ENCODE measurements at places on chromosomes 12 and 14. TPM values are rescaled to one million over a fixed set of nuclear protein-coding genes. Genes with fewer than 3 reads are reported as not detected.
A peak's percentile ranks its signal among the peaks of the same experiment; 100 is the strongest.

DNA sequence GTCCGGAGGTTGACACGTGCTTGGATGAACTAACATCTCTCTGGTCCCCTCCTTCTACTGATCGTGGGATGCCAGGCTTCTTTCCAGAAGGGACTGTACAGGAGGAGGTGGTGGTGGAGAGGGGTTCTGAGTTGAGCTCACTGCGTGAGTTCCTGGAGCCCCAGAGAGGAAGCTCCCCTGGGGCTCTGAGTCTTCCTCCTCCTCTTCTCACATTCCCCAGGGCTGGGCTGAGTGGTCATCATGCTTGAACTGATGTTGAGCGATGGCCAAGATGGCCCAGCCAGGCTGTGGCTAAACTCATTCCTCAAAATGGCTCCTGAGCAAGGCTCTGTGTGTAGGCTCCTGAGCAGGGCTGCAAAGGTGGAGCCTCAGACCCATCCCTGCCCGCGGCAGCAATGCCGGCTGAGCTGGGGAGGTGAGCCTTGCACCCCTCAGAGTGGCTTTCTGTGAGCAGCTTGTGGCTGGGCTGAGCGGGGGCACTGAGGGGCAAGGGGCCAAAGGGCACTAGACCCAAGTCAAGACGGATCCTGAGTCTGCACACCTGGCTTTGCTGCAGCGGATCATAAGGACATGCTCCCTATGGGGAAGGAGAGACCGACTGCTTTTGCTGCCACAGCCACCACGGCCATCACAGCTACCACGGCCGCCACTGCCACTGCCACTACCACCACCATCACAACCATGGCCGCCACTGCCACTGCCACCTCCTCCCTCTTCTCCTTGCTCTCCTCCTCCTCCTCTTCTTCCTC is 35.4 kb downstream of the MEG3 start:
- peak; percentile 22 for DNase-seq

NFE2 gene
- 1.1 TPM for total RNA-seq

DNAI7 gene
- total RNA-seq, result 5.2 TPM

GRCh38 chr12:104689635-104690034 is 232.9 kb downstream of the CHST11 start:
- DNase-seq, result no peak

DNA sequence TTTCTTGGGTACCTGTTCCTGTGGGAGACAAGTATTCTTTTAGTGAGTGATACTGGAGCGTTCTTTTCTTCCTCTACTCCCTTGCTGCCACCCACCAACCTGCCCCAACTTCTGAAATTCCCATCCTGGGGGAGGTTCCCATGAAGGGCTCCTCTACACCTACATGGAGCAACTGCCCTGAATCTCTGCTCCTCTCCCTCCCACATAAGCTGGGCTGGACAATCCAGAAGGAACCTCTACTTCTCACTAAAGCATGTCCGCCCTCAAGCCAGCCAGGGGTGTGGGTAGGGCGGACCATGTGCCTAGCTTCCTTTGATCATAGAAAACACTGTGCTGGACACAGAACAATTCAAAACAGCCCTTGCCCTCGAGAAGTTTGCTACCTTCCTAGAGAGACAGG is 25.9 kb upstream of the ESRRB start:
- DNase-seq, result no peak

GRCh38 chr12:79344855-79345847 is 345.6 kb downstream of the PAWR start:
- no peak for DNase-seq

NAV3 gene
- total RNA-seq, result 123 TPM

GRCh38 chr14:93496856-93497741 is 66.4 kb downstream of the UNC79 start:
- DNase-seq, result no peak

DNA sequence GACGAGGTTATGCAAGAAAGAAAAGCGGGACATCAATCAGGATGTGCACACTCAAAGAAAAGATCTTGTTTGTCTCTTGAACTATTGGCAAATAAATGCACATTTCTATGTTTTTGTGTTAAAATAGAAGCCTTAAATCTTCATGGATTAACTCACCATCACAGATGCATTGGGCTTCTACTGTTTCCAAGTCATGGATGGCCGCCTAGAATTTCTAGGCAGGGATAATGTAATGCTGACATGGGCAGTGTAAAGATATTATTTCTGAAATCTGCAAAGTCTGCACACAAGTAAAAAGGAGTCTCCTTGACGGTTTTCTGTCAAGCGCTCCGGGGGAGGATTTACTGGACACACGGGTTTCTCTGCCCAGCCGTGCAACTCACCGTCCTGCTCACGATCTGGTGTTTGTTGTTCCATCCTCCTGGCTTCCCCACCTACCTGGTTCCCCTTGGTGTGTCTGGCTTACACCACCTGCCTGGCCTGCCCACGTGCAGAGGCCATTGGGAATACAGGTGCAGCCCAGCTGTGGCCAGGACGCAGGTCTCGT is 103.3 kb upstream of the FZD10 start:
- DNase-seq, result no peak
